ENCODE measurements at places on chromosomes 16 and 17.

DNA sequence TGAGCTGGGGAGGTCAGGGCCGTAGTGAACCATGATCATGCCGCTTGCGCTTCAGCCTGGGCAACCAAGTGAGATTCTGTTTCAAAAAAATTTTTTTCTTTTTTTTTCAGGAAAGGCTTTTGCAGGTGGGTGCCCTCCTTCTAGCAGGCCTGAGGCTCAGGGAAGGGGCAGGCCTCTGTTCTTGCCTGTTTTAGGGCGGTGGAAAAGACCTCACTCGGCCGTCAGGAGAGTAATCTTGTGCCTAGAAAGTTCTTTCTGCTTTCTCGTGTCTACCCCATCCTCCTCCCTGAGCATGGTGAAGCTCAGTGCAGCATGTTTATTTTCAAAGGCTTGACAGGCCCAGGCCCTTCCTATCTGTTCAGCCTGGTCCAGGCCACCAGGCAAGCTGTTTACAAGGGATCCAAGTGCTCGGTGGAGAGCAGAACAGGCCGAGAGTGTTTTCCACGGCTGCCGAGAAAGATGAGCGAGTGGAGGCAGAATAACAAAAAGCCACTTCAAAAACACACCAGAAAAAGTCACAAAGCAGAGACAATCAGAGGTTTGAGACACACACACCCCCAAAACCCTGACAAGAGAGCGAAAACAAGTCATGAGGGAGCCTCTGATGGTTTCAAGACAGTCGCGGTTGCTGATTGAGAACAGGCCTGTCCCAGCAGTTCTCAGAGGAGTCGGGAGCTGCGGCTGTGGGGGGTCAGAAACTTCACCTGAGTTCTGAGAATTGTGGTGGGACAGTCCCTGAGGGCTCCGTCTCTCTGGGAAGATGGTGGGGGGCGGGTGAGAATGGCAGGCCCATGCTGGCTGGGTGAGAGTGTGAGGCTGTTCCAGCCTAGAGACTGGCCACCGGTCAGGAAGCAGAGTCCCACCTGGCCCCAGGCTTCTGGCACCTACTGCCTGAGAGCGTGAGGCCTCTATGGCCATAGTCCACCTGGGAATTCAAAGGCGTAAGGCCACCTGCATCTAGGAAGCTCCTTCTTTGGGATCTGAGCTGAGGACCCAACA, 37.5 kb upstream of the CCR7 start:
- no peak for DNase-seq

- DNase-seq: peak; percentile 52
Observed at GRCh38 chr16:19410435-19411171, 7.1 kb upstream of the TMC5 start.

- DNase-seq: peak; percentile 86
Observed at GRCh38 chr16:76583466-76583865, 306.3 kb downstream of the CNTNAP4 start.

GRCh38 chr17:1648963-1649843, 463 bp downstream of the RILP start:
- DNase-seq: peak; percentile 49

- DNase-seq: no peak
Observed at GRCh38 chr17:6575596-6575988, 19.2 kb upstream of the PITPNM3 start.

GRCh38 chr17:28519236-28519635, 13.1 kb downstream of the FOXN1 start:
- no peak for DNase-seq

DNA sequence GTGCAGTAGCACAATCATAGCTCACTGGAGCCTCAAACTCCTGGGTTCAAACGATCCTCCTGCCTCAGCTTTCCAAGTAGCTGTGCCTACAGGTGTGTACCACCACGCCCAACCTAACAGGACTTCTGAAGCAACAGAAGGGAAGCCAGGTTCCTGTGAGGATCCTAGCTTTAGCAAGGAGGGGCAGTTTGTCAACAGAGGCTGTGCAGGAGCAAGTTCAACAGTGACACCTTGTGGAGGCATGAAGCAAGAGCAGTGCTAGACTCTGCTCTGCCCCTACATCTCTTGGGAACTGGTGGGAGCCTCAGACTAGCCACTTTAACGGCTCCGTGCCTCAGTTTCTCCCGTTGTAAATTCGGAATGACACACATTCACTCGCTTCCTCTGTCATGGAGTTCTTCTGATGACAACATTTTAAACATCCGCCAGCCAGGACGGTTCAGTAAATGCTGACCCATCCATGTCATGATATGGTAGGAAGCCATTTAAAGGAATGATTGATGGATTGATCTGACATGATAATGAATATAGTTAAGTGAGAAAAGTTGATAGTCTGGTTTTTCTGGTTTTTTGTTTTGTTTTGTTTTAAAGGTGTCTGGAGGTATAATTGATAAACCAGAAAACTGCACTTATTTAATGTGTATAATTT, 218.7 kb downstream of the MRTFB start:
- no peak for DNase-seq

GRCh38 chr17:37117373-37118142, 168.8 kb downstream of the AATF start:
- DNase-seq: no peak

DNA sequence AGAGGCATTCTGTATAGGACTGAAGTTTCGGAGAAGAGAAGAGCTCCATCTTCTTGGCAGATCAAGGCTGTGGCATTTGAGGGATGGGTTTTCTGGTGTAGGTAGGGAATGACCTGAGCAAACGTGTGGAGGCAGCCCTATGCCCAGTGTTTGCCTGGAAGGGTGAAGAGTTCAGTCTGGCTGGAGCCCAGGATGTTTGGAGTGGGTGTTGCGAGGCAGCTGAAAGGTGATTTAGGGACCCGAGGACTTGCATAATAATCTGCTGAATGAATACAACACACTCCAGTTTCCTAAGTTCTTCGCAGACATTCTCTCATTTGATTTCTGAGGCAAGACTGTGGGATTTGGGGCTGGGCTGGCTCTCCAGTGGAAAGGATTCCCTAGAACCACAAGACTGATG, 186.2 kb downstream of the CYLD start:
- DNase-seq: no peak

GRCh38 chr17:28338056-28338768, 2.7 kb downstream of the TNFAIP1 start:
- DNase-seq: no peak

DNA sequence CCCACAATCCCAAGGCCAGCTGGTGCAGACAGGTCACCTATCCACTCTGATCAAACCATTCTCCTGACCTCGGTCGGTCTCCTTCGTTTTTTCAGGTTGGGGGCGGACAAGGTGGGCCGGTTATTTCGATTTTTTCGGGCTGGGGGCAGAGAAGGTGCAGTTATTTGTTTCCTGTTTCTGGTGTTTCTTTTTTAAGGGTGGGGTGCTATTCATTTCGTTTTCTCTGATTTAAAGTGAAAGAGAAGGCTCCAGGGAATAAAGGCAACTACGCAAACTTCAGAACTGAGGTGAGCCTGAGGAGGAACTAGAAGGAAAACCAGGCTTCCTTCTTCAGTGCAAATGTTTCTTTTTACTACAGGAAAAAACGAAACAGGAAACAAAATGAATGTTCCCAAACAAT, 64.8 kb downstream of the ANKRD11 start:
- DNase-seq: no peak

GRCh38 chr17:1060991-1061390, 64.1 kb downstream of the TIMM22 start:
- no peak for DNase-seq

- DNase-seq: no peak
Observed at GRCh38 chr17:9056566-9056965, 35.3 kb downstream of the NTN1 start.

All from DMS153 (cell line).